ENCODE measurements at places on chromosomes 13 and 19.

GRCh38 chr13:29909081-29909730 lies 58.8 kb upstream of the UBL3 start:
- DNase-seq = no peak

DNA sequence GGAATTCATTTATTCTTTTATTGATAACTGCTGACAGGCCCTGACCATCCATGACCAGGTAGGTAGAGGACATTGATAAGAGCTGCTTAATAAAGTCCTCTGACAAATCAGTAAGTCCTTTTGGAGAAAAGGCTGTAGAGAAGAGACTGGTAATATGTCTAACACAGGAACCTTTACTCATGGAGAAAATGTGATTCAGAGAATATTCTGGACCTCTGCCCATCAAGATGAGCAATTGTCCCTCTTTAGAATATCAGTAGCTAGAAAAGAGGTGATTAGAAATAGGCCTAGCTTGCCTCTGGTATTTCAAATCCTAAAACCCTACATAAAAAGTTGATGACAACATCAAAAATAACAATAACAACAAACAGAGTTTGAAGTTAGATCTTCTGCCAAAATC lies 642.3 kb downstream of the TBC1D4 start:
- DNase-seq = no peak

GRCh38 chr19:18416778-18417249 lies 2.4 kb upstream of the SSBP4 start:
- DNase-seq = no peak

- DNase-seq = no peak
Observed at GRCh38 chr13:40056898-40057619, 401.6 kb downstream of the COG6 start.

All from stimulated activated CD4-positive, alpha-beta T cell treated with anti-CD3 and anti-CD28 coated beads, Interleukin-1b, Interleukin-23, amount 100 ng/mL, for 1 hour (primary cell).